ENCODE measurements at places on chromosomes 7 and 10.

GRCh38 chr10:133475425-133475734 is 21.6 kb downstream of the SCART1 start:
- no peak for DNase-seq

DNA sequence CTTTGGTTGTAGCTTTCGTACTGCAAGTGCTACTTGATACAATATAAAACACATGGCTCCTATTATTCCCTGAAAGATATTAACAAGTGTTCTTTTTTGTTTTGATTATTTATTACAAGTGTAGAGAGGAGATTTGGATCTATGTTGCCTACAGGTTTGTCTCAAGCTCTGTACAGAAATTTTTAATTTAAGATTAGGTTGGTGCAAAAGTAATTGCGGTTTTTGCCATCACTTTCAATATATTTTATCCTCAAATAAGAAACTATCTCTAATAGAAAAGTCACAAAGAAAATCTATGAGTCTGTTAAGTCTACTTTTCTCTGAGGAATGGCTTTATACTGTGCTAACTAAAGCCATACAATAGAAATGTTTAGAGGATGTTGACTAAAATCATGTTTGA is 1086.1 kb downstream of the GRM8 start:
- DNase-seq: no peak

DNA sequence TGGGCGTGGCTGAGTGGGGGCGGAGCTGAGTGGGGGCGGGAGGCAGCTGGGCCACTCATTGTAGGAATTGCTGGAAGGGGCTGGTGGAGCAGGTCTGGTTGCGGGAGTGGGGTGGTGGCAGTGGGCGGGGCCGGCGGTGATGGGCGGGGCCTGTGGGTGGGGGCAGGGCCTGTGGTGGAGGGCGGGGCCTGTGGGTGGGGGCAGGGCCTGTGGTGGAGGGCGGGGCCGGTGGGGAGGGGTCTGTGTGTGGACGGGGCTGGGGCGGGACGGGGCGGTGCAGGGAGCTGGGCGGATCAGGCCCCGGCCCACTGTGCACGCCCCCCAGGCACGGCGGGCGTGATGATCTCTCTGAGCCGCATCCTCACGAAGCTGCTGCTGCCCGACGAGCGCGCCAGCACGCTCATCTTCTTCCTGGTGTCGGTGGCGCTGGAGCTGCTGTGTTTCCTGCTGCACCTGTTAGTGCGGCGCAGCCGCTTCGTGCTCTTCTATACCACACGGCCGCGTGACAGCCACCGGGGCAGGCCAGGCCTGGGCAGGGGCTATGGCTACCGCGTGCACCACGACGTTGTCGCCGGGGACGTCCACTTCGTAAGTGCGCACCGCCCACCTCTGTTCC is 14.0 kb downstream of the SLC29A4 start:
- no peak for DNase-seq

GRCh38 chr7:142745745-142746144 is 3.5 kb upstream of the PRSS1 start:
- no peak for DNase-seq

DNA sequence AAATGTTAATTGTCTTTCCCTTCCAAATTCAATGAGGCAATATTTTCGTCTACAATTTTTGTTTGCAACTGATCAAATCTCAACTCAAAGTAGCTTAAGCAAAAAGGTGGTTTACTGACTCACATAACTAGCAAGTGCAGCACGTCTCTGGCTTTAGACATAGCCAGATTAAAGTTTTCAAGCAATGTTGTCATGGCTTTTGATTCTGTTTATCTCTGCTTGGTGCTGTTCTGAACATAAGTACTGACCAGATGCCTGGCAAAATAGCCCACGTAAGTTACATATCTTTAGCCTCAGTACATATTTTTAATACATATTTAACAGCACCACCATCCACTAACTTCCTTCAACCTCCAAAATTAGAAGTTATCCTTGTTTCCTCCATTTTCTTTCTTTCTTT is 877.9 kb downstream of the KCNMA1 start:
- no peak for DNase-seq

- no peak for DNase-seq
These were observed 141.5 kb downstream of the MTPAP start for GRCh38 chr10:30207485-30208052.

- no peak for DNase-seq
These were observed 90.9 kb downstream of the DIP2C start for GRCh38 chr10:598415-599170.

DNA sequence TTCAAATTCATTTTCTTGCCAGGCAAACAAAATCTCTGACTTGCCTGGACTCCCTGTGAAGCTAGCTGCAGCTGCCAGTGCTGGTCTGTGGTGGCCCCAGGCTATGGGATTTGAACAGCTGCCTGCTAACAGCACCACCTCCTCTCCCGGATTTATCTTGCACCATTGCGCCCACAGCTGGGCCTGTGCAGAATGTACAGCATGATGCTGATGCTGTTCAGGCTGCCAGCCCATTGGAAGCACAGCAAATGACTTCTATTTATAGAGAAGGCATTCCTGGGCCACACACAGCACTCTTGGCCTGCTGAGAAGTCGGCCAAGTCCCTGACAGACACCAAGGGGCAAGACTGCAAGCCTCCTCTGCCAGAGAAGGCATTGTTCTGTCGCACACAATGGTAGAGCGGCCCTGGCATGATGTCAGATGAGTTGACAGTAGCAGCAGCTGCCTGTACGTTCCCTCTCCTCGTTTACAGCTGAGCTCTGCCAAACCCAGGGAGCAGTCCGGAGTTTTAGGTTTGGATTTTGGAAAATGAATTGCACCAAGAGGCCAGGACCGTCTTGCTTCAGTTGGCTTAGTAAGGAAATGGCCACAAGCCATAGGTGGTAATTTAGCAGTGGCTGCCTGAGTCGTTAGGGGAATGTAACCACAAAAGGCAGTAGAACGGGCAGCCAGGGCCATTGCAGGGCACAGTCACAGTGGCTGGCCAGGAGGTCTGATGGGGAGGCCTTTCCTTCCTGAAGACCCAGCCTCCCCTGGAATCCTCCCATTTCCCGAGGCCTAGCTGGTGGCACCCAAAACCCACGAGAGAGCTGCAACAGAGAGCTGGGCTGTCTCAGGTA is 38.5 kb downstream of the MTURN start:
- DNase-seq: peak; percentile 84

- no peak for DNase-seq
These were observed 199.5 kb upstream of the PPP2R2D start for GRCh38 chr10:131701131-131701947.

GRCh38 chr7:85396676-85397075 is 209.8 kb upstream of the SEMA3D start:
- no peak for DNase-seq

DNA sequence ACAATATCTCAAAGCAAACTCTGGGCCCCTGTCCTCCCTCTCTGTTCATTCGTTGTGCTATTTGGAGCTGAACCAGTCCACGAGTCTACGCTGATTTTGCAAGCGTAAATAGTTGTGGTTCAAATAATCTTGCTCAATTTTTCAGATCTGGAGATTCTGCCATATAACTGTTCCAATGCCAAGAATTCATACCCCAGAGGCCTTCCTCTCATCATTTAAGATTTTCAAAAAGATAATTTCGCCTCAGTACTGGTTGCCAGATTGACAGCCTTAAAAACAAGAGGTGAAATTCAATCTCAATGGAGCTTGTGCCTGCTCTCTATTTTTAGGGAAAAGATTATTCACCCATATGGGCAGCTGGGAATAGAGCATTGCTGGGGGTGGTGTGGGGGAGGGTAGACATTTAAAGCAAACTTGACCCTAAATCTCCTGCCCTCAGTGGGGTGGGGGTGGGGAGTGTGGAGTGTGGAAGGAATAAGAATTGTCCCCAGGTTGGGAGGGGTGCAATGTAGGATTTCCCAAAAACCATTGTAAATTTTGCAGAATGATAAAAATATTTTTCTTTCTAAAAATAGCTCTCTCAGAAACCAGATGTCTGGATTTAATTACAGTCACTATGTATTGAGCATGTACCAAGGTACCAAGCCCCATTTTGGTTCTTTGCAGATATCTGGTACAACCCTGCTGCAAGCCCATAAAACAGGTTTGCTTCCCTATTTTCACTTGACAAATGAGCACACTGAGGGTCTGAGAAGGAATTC is 104.7 kb upstream of the EEPD1 start:
- DNase-seq: no peak

DNA sequence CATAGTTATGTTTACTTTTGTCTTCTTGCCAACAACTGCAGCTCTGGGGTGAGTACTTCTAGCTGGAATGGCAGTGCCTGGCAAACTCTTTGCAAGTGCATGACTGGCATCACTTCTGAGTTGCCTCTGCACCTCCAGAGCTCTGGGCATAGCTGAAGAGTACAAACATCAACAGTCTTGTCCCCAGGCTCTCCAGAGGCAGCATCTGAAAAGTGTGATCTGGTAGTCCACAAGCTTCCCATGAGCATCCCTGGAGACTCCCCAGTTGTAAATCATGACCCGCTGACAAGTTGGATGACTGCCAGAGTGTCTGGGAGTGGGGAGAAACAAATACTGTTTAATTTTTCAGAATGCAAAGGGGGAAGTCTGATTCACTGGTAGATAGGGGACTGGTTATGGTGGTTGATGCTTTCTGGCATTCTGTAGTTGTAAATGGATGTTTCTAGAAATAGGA is 138.9 kb upstream of the CDK13 start:
- DNase-seq: peak; percentile 61

GRCh38 chr7:80026766-80027165 is 107.9 kb upstream of the GNAI1 start:
- no peak for DNase-seq

DNA sequence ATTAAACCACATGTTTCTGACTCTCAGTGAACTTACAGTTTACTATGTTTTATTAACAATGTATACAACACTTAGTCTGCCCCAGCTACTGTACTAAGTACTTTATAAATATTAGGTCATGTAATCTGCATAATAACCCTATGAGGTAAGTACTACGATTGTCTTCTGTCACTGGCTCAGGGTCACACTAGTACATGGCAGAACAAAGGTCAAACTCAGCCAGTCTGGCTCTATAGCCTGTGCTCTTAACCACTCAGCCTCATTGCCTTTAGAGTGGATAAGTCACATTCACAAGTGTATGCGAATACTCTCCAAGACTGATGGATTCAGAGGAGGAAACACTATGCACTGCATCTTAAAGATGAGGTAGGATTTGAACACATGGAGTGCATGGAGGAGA is 252.3 kb downstream of the KCNMA1 start:
- no peak for DNase-seq

- DNase-seq: no peak
These were observed 255.7 kb downstream of the TNS3 start for GRCh38 chr7:47326220-47326619.

GRCh38 chr7:87926581-87927461 is 7.2 kb upstream of the ADAM22 start:
- peak; percentile 14 for DNase-seq

DNA sequence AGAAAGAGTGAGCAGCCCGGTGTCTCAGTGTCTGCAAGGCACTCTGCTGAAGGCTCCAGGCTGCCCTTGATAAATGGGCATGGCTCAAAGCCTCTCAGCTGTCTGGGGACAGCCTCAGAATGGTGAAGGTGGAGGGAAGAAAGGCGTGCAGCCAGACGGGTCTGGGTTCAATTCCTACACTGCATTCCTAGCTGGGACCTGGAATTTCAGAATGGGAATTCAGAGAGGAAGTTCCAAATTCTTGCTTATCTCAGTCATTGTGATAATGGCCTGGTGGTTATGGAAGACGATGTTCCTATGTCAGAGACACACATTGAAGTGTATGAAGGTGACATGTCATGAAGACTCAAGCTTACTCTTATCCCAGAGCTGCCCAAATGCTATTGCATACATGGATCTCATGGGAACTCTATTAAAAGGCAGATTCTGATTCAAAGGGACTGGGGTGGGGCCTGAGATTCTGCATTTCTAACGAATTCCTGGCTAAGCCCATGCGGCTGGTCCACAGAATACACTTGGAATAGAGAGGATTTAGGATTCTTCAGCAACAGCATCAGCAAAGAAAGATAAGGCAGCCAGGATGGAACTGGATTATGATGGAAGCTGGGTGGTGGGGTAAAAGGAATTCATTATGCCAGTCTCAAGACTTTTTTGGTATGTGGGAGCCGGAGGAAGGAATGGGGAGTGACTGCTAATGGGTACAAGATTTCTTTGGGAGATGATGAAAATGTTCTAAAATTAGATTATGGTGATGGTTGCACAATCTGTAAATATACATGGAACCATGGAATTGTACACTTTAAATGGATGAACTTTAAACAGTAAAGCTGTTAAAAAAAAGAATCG is 82.6 kb upstream of the ZMIZ1 start:
- DNase-seq: no peak

GRCh38 chr7:149885191-149886017 is 11.6 kb downstream of the ATP6V0E2 start:
- DNase-seq: no peak

DNA sequence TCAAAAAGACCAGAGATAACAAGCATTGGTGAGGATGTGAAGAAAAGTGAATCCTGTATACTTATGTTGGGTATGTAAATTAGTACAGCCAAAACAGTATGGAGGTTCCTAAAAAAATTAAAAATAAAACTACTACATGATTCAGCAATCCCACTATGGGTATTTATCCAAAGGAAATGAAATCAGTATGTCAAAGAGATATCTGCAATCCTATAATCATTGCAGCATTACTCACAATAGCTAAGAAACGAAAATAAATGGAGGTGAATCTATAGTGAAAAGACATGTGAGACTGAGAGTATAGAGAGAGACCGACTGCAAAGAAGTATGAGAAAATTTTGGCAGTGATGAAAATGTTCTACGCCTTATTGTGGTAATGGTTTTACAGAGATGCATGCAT is 139.2 kb upstream of the TMEM168 start:
- no peak for DNase-seq

- DNase-seq: no peak
These were observed 9.0 kb upstream of the GPR141 start for GRCh38 chr7:37674531-37674930.

GRCh38 chr10:101839002-101839401 is 4.6 kb downstream of the KCNIP2 start:
- no peak for DNase-seq

GRCh38 chr7:134435161-134435920 is 23.6 kb downstream of the AKR1B1 start:
- no peak for DNase-seq

- no peak for DNase-seq
These were observed 190.8 kb downstream of the GFRA1 start for GRCh38 chr10:116082206-116082605.

DNA sequence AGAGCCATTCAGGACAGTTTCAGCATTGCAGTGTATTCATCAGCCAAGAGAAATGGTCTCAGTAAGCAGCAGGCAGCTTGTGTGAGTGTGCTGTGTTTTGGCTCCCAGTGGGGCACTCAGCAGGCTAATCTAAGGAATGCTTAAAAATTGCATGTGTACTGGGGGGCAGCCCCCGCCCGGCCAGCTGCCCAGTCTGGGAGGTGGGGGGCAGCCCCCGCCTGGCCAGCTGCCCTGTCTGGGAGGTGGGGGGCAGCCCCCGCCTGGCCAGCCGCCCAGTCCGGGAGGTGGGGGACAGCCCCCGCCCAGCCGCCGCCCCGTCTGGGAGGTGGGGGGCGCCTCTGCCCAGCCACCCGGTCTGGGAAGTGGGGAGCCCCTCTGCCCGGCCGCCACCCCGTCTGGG is 116.2 kb downstream of the GRID1 start:
- DNase-seq: no peak

Data from DMS153 (cell line).